Stimulated activated CD8-positive, alpha-beta memory T cell treated with anti-CD3 and anti-CD28 coated beads, Interleukin-15, amount 100 ng/mL, for 24 hours (primary cell): ENCODE measurements at places on chromosomes 2 and 18.

DNA sequence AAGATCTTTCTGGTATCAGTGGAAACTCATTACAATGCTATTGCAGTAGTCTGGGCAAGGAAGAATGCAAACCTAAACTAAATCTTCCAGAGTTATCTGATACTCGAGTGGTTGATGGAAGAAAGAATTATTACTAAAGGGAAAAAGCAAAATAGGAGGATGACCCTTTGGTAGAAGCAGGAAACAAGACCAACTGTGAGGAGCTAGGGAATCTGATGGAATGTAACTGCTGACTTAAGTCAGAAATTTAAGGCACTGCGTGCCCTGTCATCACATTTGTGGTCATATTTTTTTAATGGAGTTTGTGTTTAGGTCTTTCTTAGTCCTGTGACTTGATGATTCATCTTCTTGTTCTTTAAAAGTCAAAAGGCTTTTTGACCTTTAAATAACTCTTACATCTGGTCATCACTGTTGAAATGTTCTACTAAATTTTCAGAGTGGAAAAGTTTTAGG is 36.5 kb upstream of the ARMC9 start:
- no peak for DNase-seq

DNA sequence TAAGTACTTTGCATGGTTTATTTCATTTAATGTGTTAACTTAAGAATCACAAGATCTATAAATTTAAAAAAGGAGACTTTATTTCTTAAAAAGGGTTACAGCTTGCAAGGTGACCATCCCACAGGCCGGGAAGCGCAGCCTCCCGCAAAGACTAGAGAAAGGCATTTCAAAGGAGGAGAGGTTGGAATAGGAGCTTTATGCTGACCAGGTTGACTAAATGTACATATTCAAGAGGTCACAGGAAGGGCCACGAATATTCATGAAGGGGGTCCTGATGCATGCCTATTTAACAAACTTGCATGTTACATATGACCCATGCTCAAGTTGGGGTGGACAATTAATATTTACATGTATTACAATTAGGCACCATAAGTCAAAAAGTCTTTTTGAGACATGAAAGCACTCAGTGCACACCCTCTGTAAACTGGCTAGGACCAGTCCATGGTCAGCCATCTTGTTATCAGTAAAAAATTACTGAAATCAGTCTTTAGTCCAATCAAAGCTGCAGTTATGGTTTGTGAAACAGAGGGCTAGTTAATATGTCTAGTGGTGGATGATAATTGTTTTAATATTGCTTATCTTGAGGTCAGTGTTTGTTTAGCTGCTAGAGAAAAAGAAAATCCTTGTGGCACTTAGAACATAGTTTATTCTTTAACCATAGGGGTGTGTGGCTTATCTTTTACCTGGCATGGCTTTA is 169.3 kb downstream of the KCNE4 start:
- no peak for DNase-seq

GRCh38 chr2:70985956-70986355 is 7.5 kb downstream of the ANKRD53 start:
- no peak for DNase-seq

GRCh38 chr2:127545796-127546195 is 10.3 kb downstream of the MYO7B start:
- no peak for DNase-seq

- no peak for DNase-seq
Observed at GRCh38 chr2:105937498-105938097, 192.9 kb downstream of the NCK2 start.

DNA sequence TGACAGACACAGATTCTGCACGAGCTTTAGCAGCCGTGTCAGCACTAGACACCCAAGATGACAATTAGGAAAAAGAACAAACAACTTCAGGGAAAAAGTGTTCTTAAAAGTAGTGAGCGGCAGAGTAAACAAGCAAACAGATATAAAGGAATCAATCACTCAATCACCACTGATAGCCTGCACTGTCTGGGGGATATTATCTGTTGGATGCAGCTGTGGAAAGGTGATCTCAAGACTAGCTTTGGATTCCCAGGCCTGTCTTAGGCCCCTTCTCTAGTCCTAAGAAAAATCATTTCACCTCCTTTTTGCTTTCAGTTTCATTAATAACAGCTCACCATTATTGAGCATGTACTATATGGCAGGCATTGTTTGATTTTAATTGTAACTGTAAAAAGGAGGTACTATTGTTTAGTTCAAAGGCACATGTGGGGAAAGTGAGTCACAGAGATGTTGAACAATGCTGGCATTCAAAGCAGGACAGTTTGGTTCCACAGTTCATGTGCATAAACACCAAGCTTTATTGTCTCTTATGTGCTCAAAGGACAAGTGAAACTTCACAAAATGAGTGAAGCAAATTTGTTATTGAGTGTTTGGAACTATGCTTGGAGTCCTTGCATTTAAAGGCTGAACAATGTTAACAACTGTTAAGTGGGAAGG is 147.3 kb upstream of the TCF4 start:
- DNase-seq = no peak

DNA sequence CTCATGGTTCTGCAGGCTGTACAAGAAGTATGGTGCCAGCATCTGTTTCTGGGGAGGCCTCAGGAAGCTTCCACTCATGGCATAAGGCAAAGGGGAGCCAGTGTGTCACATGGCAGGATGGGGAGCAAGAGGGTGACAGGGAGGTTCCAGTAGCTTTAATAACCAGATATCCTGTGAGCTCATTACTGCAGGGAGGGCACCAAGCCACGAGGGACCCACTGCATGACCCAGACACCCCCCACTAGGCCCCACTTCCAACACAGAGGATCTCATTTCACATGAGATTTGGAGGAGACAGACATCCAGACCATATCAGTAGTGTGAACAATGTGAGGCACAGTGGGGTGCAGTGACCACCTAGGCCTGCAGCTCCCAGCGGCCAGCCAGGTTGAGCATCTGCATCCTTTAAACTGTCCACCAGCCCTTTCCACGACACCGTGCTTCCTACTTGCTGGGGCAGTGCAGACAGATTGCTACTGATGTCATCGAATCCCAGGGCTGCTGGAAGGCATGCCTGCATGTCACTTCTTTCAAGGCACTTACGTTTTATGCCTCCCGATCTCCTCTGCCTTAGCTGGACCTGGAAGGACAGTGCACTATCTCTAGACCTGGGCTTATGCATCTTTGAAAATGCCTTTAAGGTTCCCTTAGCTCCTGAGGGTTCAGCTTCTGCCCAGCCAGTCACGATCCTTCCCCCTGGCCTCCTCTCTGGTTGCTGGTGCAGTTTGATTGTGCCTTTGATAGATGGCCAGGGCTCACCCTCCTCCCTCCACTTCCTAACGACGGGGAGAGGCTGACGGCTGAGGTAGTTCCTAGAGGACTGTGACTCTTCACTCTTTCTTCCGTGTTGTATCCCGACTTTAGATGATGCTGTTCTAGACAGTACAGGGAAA is 174.3 kb downstream of the FAM210A start:
- no peak for DNase-seq

- no peak for DNase-seq
Observed at GRCh38 chr2:46335391-46336282, 38.4 kb downstream of the EPAS1 start.

- no peak for DNase-seq
Observed at GRCh38 chr18:48161911-48162698, 231.6 kb upstream of the SMAD2 start.

GRCh38 chr2:202610380-202610779 is 24.4 kb upstream of the FAM117B start:
- no peak for DNase-seq

GRCh38 chr2:109124982-109125592 is 3.9 kb upstream of the SH3RF3 start:
- no peak for DNase-seq

DNA sequence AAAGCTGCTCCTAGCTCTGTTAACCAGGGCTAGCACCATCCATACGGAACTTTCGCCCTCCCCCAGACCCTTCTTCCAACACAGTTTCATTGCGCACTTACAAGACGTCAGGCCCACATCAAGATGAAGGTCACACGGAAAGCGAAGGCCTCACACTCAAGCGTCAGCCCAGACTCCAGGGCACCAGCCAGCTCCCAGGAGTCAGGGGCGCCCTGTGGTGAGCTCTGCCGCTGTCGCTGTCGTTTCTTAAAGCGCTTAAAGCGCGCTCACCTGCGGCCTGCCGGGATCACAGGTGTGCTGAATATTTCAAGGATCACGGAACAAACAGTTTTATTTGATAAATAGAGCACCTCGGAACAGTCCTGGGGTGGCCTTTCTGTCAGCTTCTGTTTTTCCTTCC is 163.1 kb downstream of the CDH20 start:
- no peak for DNase-seq

DNA sequence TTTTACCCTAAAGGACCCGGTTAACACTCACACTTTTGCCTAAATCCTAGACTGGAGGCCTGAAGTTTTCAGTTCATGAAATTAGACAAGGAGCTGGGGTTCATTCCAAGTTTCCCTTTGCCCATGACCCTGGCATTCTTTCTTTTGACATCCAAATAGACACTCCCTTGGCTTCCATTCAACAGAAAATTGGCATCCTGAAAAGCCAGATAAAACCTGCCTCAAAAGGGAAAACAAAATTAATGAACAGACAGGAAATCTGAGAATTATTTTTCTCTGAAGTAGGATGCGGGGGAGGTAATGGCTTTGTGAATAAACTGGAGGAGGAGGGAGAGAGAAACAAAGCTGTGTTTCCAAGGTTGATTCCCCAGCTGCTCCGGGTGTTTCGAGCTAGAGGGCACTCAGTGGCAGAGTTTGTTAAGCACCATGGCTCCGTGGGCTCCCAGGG is 41.0 kb downstream of the SPP2 start:
- no peak for DNase-seq

- DNase-seq = no peak
Observed at GRCh38 chr18:1421502-1421901, 516.8 kb downstream of the ADCYAP1 start.

- no peak for DNase-seq
Observed at GRCh38 chr2:182858671-182859070, 7.8 kb downstream of the FRZB start.

GRCh38 chr18:8751692-8752091 is 46.3 kb downstream of the MTCL1 start:
- DNase-seq = no peak

DNA sequence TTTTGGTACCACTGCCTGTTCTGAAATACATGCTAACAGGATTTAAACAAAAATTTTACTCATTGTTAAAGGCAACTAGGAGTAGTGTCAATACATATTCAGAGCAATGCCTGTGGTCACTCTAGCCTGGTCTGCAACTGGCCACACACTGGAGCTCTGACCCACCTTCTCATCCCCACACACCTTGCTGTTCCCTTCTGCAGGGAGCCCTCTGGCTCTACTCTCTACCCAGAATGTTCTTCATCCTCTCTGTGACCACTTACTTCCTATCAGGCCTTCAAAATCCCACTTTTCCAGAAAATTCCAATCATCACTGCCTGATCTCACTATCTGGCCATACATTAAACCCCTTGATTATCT is 102.3 kb upstream of the NFU1 start:
- DNase-seq = no peak

DNA sequence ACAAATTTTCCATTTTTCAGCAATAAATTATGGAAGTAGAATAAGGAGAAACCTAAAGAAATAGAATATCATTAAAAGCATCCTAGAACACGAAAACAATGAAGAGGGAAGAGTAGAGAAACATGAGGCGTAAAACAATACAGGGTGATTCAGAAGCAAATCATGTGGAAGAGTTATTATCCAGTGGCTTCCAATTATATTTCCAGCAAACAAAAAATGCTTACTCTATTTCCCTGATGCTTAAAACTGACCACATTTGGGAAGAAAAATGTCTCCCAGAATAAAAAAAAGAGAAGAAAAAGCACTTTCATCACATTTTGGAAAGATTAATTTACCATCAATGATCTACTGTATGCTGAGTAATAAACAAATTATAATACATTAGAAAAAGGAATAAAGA is 192.6 kb downstream of the CD226 start:
- no peak for DNase-seq

DNA sequence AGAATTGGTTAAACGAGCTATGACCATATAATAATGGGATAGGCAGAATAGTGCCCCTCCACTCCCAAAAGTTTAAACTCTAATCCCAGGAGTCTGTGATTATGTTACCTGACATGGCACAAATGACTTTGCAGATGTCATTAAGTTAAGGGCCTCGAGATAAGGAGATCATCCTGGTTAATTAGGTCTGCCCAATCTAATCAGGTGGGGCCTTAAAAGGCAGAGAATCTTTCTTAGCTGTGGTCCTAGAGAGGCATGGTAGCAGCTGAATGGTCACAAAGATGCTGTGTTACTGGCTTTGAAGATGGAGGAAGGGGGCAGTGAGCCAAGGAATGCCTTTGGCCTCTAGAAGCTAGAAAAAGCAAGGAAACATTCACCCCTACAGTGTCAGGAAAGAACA is 31.1 kb downstream of the TACR1 start:
- no peak for DNase-seq

- DNase-seq = no peak
Observed at GRCh38 chr2:237868631-237869342, 9.4 kb downstream of the RAMP1 start.

- no peak for DNase-seq
Observed at GRCh38 chr2:54122939-54123338, 7.5 kb downstream of the ACYP2 start.

DNA sequence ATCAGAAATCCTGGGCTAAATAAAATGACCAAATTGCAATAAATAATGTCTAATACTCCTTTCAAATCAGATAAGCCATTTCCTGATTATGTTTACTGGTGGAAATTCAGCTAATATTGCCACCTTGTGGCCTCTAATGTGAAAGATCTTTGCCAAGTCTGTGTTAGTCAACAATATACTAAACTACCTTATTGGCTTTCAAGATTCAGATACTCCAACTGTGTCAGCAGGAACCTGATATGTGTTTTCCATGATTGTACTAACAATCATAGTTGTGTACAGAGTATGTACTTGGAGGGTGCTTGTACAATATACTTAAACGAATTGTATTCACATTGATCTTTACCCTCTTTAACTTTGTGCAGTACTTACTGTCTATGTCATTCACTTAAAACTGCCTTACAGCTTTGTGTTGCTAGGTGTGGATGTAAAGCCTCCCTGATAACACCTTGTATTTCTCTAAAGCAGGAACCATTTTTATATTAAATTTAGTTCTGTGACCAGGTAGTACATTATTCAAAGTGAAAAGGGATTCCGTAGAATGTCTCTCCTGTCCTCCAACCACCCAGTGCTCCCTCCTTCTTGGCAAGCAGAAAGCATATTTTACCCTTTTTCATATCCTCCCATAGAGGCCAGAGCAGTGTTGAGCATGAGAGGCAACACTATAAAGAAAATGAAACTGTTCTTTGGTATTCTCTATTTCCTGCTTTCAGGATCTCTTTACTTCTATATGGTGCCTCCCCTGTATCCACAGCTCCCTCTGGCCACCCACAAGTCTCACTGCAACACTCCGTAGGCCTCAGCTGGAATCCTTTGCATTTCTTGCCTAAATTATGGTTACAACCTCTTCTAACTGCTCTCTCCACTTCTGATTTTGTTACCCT is 75.2 kb upstream of the C2orf15 start:
- no peak for DNase-seq

DNA sequence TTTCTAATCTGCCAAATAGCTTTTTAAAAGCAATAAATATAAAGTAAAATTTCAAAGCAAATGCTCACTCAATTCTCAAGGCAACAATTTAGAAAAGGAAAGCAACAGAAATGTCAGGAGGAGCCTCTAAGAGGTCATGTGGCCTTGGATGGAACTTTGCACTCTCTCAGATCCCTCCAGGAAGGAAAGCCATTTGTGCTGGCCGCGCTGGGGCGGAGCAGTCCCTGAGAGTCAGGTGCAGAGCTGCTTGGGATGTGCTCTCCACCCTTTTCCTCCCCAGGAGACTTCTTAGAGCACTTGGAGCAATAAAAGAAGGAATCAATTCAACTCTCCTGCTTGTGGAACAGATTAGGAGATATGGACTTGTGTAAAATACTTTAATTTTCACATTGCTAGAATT is 379.8 kb upstream of the LINC00305 start:
- no peak for DNase-seq

- DNase-seq = no peak
Observed at GRCh38 chr18:21672521-21673267, 31.9 kb downstream of the ABHD3 start.
